ENCODE measurements at places on chromosomes 4 and X. TPM values are rescaled to one million over a fixed set of nuclear protein-coding genes. Genes with fewer than 3 reads are reported as not detected.

- DNase-seq: no peak
These were observed 164.0 kb upstream of the MBNL3 start for GRCh38 chrX:132652871-132653270.

GRCh38 chrX:111759686-111760085, 78.7 kb downstream of the ALG13 start:
- DNase-seq: no peak

DNA sequence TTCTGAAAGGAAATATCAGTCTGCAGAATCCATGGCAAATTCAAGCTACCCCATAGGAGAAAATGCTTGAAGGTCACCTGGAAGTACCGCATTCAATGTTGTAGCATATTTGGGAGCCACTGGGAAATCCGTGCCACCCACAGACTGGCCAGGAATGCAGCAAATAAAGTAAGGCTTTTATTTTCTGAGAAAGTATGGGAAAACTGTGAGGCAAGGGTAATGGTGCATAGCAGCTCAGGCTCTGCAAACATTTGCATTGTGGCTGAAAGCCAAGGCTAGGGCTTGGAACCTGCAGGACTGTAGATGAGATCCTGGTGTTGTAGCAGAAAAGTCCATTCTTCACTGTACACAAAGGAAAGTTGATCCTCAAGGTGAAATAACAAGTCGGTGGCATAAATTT, 450.9 kb upstream of the NR3C2 start:
- DNase-seq: no peak

- DNase-seq: no peak
These were observed 1159.7 kb upstream of the PCDH7 start for GRCh38 chr4:29560452-29560851.

- no peak for DNase-seq
These were observed 81.1 kb downstream of the MBNL3 start for GRCh38 chrX:132407691-132408090.

GRCh38 chrX:20061855-20062254, 54.9 kb downstream of the MAP7D2 start:
- DNase-seq: no peak

- DNase-seq: no peak
These were observed 116.2 kb upstream of the SLC4A4 start for GRCh38 chr4:71222661-71223060.

The PPBP gene
- 3.1 TPM for polyA plus RNA-seq

DNA sequence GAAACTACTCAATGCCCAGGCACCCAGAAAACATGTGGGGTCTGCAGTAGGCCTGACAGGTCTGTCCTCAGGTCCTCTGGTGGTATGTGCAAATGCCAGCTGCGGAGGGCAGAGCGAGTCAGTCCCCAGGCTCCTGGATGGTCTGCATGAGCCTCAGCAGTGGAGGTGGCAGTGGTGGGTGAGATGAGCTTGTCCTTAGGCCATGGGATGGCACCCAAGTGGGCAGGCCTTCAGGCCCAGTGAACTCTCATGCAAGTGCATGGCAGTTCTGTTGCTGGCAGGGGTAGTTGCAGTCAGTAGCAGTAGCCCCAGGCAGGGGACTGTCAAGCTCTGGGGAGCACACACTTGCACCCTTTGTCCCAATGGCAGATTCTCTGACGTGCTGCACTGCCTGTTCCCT, 106.3 kb upstream of the ANXA10 start:
- no peak for DNase-seq

DNA sequence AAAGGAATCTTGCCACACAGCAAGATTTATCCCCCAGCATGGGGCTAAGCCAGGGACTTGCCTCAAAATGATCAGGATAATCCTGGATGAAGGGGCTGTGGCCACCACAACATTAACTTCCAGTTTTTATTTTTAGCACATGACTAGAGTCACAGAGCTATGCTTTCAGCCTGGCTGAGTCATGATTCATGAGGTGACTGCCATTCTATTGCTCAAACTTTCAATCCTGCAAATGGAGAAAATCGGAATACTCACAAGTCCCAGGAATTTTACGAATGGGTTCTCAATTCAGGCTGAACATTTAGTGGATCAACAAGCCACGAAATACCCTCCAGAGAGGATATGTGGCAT, 70.7 kb upstream of the HPGD start:
- DNase-seq: peak; percentile 19

GRCh38 chr4:71406459-71406963, 67.7 kb downstream of the SLC4A4 start:
- peak; percentile 7 for DNase-seq

DNA sequence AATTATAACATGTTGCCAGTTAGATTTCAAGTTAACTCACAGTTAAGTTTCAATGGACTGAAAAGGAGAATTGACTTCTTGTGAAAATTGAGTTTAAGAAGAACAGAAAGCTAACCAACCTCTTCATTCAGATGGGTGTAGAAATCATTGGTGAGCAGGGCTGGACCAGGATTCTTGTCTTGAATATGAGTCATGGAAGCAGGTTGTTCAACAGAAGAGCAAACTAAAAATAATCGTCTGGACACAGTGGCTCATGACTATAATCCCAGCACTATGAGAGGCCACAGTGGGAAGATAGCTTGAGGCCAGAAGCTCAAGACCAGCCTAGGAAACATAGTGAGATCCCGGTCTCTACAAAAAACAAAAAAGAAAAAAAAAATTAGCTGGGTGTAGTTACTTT, 98.2 kb downstream of the ARSJ start:
- DNase-seq: no peak

DNA sequence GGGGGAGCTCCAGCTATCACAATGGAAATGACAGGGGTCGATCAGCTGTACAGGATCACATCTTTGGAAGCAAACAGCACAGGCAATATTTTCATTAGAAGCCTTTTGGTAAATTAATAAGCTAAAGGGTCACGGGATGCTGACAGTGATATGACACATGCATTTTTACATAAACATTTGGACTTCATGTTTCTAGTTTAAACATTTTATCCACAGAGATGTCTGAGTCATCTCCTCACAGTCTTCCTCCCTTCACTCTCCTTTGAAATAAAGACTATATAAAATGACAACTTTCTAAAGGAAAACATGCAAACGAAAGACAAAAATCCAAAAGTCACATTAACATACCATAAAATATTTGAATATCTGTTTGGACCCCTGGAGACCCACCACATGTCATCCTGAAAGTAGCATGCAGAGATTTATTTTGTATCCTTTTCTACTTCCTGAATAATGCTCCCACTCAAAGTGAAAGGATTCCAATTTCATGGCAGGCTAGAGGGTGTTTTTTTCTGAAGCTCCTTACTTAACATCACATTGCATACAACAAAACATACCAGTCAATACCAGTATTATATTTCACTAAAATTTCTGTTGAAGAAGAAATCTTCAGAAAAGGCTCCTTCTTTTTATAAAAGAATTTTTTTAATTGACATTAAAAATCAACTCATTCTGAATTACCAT, 200.1 kb upstream of the PPARGC1A start:
- DNase-seq: peak; percentile 22

The SLC6A8 gene
- 40.3 TPM for polyA plus RNA-seq
